ENCODE measurements at places on chromosomes 7 and 10. TPM values are rescaled to one million over a fixed set of nuclear protein-coding genes. Genes with fewer than 3 reads are reported as not detected.
A peak's percentile ranks its signal among the peaks of the same experiment; 100 is the strongest.

- no peak for DNase-seq
These were observed 1148.0 kb upstream of the CELF2 start for GRCh38 chr10:9869606-9870176.

NPC1L1 gene
- polyA plus RNA-seq, result 3.9 TPM

DNA sequence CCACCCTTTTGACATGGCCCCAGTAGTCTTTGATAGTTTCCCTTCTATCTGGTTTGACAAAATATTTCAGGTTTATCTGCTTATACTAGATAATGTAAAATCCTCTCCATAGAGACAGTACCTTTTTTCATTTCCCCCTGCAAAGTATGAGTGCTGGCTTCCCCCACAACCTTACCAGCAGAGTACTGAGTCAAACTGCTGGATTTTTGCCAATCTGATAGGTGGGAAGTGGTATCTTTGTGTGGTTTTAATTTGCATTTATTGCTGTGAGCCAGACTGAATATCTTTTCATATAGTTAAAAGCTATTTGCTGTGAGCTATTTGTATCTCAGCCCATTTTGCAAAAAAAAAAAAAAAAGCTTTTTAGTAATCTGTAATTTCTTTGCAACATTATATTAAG lies 32.1 kb upstream of the HECTD2 start:
- DNase-seq, result no peak

GRCh38 chr7:1046722-1047679 lies 2.7 kb downstream of the GPR146 start:
- DNase-seq, result no peak

DNA sequence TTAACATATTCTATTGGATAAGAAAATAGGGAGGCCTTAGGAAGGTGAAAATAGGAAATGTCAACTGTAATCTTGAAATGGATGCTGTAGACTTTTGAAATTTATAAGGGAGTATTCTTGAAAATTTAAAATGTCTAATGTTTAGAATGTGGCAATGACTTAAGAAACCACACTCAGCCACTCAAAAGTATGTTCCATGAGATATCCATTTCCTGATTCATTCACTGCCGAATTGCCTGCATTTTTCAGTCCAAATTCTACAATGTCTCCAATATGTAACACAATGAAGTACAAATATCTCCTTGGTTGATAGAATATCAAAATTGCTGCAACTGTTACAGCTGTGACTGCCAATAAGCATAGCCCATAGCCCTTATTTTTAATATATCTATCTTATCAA lies 25.9 kb downstream of the PRKG1 start:
- DNase-seq, result no peak

- DNase-seq, result peak; percentile 43
These were observed 13.7 kb upstream of the KBTBD2 start for GRCh38 chr7:32905175-32905662.

GRCh38 chr7:136194878-136195277 lies 217.7 kb upstream of the MTPN start:
- no peak for DNase-seq

GRCh38 chr7:99141841-99142726 lies 1.8 kb downstream of the SMURF1 start:
- peak; percentile 34 for DNase-seq

CREB3L2 gene
- 50.7 TPM for polyA plus RNA-seq

ABCB4 gene
- polyA plus RNA-seq, result 2.0 TPM

DNA sequence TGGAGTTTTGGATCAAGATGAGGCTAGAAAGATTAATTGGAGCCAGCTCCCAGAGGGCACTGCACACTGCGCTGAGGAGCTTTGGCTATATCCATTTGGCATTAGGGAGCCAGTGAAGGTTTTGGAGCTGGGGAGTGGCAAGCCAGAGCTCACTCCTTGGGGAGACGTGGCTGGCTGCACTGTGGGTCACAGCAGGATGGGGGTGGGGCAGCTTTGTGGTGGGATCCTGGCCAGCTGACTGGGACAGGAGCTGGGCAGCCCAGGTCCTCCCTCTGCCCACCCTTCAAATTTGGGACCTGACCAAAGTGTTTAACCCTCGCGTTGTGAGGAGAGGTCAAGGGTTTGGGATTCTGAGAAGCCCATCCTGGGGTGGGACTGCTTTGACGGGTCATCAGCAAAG lies 5.0 kb downstream of the C10orf105 start:
- DNase-seq, result no peak

DNA sequence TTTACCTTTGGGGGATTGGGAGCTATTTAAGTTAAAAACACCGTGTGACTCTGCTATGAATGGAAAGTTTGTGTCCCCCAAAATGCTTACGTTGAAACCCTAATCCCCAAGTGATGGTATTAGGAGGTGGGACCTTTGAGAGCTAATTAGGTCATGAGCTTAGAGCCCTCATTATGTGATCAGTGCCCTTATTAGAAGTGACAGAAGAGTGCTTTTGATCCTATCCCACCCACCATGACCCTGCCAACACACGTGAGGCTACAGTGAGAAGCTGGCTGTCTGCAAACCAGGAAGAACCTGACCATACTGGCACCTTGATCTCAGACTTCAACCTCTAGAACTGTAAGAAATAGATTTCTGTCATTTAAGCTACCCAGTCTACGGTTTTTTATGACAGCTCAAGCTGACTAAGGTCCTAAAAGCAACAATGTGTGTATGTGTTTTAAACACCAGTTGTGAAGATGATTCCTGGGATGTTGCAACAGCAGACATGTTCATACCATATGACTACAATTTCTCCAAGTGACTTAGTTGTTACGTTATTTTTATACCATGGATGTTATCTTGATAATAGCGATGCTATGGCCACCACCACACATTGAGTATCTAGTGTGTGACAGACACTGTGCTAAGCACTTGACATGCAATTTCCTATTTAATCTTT lies 124.4 kb downstream of the PIP4K2A start:
- DNase-seq, result no peak

DNA sequence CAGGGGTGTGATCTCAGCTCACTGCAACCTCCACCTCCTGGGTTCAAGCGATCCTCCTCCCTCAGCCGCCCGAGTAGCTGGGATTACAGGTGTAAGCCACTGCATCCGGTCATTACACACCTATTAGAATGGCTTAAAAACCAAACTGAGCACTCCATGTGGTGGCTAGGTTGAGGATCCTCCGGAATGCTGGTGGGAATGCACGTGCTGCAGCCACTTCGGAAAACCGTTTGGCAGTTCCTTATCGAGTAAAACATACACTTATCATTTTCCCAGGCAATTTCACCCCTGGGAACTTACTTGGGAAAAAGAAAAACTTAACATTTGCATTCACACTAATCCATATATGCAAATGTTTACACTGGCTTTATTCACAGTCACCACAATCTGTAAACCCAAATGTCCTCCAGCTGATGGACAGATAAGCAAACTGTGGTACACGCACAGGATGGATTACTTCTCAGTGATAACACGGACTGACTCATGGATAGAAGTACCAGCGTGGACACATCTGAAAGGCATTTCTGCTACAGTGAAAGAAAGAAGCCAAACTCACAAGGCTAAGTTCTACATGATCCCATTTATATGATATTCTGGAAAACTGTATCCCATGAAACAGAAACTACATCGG lies 20.4 kb downstream of the RFC2 start:
- no peak for DNase-seq

DNA sequence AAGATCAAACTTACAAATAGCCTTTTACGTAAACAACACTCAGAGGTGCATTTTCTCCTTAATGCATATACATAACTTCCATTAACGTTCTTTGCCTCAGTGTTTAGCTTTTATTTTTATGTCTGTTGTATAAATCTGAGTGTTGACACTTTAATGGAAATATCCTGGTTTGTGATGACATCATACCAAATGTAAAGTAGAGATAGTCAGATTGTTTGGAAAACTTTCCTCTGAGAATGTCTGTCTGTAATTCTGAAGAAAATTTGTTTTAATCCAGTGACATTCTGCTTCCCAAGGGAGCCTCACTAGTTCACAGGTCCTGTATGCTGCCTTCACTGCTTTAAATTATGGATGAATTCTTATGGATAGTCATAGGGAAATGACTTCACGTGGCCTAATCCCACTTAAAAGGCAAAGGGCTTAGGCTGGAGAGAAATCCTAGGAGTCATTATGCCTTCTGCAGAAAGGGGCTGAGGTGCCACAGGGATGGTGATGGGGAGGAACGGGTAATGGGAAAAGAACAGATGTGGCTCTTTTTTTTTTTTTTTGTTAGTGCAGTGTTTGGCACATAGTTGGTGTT lies 93.2 kb downstream of the DNAJB9 start:
- no peak for DNase-seq

GRCh38 chr10:23412223-23412622 lies 26.7 kb upstream of the OTUD1 start:
- no peak for DNase-seq

GRCh38 chr7:12770227-12770975 lies 83.0 kb downstream of the ARL4A start:
- DNase-seq, result no peak

DNA sequence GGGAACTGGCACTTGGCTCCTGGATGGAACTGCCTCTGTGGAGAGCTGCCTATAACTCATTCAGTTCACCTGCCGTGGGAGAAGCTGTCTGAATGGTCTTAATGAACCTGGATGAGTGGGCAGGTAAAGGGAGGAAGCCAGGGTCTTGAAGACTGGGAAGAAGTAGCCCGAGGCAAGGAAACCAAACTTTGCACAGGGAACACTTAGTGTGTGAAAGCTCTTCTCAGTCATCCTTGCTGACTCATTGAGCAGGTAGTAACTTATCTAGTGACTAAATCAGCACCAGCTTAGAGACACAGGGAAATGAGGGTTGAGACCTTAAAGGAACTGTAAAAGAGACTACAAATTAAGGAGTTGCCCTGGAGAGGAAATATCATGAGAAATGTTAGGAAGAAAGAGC lies 9.9 kb downstream of the LRRC4 start:
- no peak for DNase-seq

- no peak for DNase-seq
These were observed 142.2 kb downstream of the EMX2 start for GRCh38 chr10:117684672-117685211.

DNA sequence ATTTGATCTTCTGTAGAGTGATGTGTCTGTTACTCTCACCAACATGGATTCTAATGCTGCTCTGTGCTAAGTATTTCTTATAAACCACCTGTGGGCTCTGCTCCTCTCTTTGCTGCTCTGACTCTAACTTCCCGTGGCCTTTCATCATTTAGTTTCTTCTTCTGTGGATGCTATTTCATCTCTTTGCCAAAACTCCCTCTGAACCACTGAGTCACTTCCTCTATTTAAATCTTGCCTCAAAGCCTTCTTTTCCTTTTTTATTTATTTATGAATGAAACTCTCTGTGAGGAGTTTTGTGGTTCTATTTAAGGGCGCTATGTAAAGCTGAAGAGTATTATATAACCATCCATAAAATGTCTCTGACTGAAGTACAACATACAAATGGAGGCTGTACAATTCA lies 538.5 kb downstream of the SUGCT start:
- no peak for DNase-seq

GGCT gene
- 80.8 TPM for polyA plus RNA-seq

GRCh38 chr7:28919510-28919909 lies 38.6 kb downstream of the TRIL start:
- DNase-seq, result no peak

GRCh38 chr10:129725890-129726631 lies 238.0 kb downstream of the EBF3 start:
- no peak for DNase-seq

LRMDA gene
- 21.8 TPM for polyA plus RNA-seq

ACSM6 gene
- 0.67 TPM for polyA plus RNA-seq

- DNase-seq, result no peak
These were observed 226.2 kb downstream of the THSD7A start for GRCh38 chr7:11605749-11606148.

SNX13 gene
- 50.8 TPM for polyA plus RNA-seq

DNA sequence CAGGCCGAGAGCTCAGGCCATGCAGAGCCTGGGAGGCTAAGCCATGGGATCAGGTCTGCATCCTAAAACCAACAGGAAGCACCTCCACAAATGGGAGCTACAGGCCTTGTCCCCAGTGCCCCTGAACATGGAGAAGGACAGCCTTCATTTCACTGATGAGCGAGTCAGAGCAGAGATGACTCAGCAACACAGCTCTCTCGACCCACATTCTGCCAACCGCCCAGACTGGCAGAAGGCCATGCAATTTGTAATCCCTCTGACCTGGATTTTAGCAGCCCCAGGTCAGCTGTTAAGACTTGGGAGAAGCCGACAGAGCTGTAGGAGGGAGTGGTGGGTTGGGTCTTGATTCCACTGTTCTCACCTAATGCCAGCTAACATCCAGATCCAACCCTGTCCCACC lies 25.5 kb downstream of the VOPP1 start:
- DNase-seq, result no peak

DNA sequence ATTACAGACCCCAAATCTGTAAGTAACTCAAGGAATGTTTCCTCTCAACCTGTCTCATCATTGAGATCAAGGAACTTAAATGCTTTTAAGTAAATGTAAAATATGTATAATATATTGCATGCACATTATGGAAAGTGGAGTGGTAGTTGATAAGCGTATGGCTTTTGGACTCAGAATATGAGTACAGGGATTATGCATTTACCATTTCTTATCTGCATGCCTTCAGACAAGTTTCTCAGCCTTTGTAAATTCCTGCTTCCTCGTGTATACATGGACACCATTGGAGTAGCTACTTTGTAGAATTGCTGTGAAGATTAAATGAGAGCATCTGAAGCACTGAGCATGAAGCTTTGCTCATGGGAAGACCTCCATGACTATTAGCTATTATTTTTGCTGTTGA lies 70.5 kb downstream of the CACNB2 start:
- DNase-seq, result no peak

DNA sequence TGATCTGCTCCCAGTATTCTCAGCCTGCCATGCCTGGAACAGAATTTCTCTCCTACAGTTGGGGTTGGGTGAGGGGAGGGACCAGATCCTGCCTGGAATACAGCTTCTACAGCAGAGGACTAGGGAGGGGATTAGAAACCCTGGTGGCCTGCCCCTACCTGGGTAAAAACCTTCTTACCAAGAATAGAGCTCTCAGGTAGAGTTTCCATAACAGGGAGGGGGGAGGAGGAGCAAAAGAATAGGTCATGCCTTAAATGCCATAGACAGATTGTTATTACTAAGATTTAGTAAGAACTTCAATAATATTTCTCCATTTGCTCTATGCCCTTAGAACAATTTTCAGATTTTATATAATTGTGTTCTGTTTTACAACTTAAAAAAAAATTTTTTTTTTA lies 33.5 kb upstream of the TSPAN33 start:
- DNase-seq, result no peak

MMRN2 gene
- 26.7 TPM for polyA plus RNA-seq

DNA sequence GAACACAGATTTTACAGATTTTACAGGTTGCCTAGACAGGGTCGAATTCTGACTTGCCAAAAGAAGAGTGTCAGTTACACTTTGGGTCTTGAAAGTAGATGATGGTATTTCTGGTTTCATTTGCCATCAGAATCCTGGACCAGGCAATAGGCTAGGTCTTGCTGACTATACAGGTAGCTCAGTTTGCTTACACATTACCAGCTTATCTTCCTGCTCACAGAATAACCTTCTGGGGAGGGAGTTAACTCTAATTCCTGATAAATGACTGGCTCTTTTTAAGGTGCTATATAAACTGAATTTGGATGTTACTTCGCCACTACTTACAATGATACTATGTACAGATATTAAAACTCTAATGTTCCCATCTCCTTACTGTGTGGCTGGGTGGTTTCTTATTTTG lies 39.8 kb downstream of the GBF1 start:
- DNase-seq, result no peak

RBP3 gene
- 0.09 TPM for polyA plus RNA-seq

TMEM273 gene
- 3.6 TPM for polyA plus RNA-seq

GRCh38 chr7:146966274-146966673 lies 849.7 kb downstream of the CNTNAP2 start:
- DNase-seq, result no peak

VENTX gene
- 0.06 TPM for polyA plus RNA-seq

IRF5 gene
- polyA plus RNA-seq, result 14.6 TPM

Measured in right renal pelvis (tissue), 4 donors.